ENCODE measurements at places on chromosomes 3 and 15.

GRCh38 chr3:132549890-132550578 lies 47.0 kb upstream of the ACKR4 start:
- peak; percentile 76 for DNase-seq

- peak; percentile 35 for DNase-seq
Observed at GRCh38 chr3:124097362-124098131, 105.6 kb upstream of the ROPN1 start.

GRCh38 chr3:156749244-156749643 lies 74.9 kb downstream of the TIPARP start:
- DNase-seq: no peak

DNA sequence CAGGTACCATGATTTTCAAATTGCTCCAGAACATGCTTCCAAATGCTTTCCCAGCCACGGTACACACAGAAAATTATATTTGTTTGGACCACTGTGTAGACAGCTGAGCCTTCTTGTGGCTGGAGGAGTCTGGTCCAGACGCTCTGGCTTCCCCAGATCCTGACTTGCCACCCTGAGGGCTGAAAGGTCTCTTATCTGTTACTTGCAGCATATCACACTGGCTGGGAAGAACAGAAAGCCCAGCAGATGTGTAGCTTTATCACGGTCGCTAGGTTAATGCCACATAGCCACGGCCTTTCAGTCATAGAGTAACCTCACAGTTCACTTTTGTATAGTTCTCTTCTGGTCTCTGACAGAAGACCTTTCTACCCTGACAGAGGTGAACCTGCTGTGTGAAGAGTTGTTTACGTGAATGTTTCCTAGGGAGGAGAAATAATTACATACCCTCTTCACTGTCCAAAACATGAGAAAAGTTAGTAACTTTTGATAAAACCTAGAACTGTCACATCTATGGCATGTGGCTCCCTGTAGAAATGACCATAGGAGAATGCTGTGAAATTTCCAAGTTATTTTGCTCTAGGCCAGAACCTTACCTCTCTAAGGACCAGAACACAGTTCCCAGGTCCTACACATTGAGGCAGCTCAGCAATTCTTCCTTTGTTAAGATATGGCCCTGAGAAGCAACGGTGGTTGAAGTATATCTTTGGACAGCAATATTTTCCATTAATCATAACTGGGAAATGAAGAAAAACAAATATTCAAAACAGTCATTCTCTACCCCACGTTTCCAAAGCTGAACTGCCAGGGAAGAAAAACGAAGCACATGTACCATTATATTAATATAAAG lies 15.8 kb upstream of the STIMATE start:
- DNase-seq: no peak

DNA sequence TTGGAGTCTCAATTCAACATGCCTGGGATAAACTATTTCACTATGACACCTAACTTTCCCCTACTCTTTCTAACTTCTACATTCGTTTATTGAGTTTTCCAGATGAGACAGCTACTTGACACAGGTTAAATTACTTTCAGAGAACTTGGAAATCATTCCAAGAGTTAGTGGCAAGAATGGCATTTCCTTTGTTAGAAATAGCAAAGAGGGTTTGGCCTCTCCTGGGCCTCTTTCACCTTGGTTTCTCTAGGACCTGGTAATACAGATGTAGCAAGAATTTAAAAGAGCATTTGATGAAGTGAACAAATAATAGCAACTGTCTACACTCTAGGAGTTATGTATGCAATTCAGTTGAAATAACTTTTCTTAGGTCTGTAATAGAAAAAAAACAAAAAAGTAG lies 748.9 kb downstream of the MECOM start:
- peak; percentile 1 for DNase-seq

DNA sequence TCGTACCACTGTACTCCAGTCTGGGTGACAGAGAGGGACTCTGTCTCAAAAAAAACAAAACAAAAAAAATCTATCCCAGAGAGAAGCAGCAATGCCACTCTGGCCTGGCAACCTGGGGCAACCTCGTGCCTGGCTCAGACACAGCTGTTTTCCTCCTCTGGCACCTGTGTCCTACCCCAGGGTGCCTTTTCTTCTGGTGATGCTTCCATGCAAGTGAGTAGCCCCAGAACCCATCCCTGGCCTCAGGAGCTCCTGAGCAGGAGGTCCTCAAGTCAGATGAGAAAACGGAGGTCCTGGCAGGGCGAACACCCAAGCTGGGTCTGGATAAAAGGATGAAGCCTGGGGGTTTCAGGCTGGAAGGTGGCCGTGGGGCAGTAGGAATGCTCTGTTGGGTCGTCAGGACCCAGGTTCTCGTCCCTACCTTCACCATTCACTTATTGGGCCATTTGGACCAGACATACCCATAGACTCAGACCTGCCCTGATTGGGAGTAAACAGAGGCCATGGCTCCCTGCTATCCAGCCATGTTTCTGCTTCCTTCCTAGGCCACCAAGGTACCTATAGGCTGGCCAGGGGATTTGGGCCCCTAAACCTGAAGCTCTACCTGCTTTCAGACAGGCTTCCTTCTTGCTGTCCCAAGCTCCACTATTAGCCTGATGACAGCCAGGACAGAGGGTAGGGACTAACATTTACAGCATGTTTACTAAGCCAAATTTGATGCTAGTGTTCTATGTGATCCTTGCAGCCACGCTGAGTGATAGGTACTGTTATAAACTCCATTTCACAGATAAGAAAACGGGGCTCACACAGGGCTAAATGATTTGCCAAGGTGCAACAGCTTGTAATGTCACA lies 102.2 kb downstream of the DAPK2 start:
- DNase-seq: no peak

- no peak for DNase-seq
Observed at GRCh38 chr3:59895972-59896371, 846.1 kb upstream of the CFAP20DC start.

- DNase-seq: peak; percentile 14
Observed at GRCh38 chr3:15215996-15216395, 9.9 kb downstream of the CAPN7 start.

DNA sequence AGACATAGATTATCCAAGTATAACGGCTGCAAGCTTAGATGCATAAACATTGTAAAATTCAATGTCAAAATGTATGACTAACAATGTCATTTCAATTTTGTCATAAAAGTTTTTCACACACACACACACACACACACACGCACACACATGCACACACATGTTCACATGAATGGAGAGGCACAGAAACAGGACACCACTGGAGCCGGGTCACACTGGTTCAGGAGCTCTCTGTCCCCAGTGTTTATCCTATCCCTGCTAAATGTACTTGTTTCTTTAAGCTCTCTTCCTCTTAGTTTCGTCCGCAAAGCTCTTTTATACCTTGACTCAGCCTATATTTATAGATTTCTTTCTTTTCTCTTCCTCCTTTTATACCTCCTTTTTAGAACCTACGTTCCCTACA lies 249.9 kb downstream of the CADPS start:
- no peak for DNase-seq

GRCh38 chr3:50994537-50994936 lies 319.8 kb downstream of the DOCK3 start:
- DNase-seq: no peak

- no peak for DNase-seq
Observed at GRCh38 chr3:121997372-121997771, 24.7 kb downstream of the ILDR1 start.

- DNase-seq: no peak
Observed at GRCh38 chr3:150810641-150811040, 47.7 kb upstream of the SIAH2 start.
